ENCODE measurements at places on chromosomes 1 and 21.
A peak's percentile ranks its signal among the peaks of the same experiment; 100 is the strongest.

GRCh38 chr1:226590614-226591013, 42.0 kb downstream of the STUM start:
- no peak for DNase-seq

DNA sequence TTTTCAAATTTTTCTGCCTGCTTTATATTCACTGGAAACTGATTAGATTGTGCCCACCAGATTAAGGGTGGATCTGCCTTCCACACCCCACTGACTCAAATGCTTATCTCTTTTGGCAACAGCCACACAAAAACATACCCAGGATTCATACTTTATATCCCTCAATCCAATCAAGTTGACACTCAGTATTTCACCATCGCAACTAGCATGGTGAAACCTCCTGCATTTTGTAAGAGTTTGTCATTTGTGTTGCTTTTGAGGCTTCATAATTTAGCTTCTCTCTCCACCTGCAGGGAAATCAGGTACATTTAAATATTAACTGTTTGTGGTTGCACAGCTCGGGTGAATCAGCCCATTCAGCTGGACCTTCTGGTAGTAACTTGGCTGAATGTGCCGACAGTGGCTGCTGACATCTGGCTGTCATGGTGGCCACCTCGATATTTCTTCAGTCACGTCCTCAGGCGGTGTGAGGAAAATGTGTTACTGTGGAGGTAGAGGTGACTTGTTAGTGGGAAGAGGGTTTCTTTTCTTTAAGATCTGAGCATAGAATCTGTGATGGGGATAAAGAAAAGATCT, 224.0 kb downstream of the PTBP2 start:
- DNase-seq: no peak

DNA sequence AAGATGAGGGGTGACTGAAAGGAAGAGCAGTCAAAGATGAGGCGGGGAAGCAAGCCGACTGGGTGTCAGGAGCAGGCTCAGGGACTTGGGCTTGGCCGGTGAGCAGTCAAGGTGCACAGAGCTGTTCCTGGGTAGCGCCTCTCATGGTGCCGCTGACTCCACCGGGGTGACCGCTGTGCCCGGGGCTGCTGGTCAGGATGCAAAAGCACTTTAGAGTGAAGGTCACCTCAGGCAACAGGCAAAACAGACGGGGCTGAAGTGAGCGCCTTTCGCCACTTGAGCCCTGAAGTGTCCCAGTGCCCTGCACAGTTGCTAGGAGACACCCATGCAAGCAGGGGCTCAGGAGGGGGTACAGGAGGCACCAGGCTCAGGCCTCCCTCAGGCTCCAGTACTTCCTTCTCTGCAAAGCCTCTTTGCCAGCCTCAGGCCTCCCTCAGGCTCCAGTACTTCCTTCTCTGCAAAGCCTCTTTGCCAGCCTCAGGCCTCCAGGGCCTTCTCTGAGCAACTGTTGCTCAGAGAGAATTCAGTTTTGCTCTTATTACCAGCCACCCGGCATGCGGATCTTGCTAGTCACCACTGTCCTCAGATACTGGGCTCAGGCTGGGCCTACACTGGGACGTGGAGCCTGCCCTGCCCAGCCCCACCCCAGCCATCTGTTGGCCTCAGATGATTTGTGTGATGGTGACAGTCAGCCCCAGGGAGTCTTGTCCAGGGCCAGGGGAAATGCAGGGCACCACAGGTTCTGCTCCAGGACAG, 99.7 kb upstream of the IRF2BP2 start:
- no peak for DNase-seq

DNA sequence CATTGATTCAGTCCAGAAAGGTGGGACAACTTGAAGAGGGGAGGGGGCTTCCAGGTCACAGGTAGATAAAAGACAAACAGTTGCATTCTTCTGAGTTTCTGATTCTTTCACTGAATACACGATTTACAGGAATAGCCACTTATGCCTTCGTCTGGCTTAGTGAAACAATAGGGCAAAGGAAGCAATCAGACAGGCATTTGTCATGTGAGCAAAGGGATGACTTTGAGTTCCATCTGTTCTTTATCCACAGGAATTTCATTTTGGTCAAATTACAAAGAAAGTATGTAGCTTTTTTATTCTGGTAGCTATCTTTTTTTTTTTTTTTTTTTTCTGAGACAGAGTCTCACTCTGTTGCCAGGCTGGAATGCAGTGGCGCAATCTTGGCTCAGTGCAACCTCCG, 202.5 kb downstream of the TTLL7 start:
- peak; percentile 56 for DNase-seq

- peak; percentile 13 for DNase-seq
Observed at GRCh38 chr1:108590441-108590840, 30.5 kb downstream of the EEIG2 start.

DNA sequence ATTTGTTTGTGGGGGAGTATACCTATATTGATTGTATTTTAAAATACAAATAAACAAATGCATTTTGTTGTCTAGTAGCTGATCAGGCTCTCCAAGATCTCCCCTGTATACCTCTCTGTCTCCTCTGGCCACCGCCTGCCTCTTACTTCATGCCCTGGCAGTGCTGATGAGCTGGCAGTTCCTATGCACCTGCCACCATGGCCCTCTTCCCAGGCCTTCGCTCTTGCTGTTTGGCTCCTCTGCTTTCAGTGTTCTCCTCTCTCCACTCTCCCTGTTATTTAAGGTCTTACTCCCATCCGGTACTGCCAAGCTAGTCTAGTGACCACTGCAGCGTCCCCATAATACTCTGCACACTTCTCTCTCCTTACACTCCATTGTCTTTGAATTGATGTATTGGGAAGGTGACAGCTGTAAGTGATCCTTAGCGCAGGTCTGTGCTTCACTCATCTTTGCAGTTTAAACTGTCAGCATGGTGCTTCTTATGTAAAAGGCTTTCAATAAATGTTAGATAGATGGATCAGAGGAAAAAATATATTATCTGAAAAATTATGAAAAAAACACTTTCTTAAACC, 88.1 kb upstream of the ATP1A1 start:
- DNase-seq: no peak

DNA sequence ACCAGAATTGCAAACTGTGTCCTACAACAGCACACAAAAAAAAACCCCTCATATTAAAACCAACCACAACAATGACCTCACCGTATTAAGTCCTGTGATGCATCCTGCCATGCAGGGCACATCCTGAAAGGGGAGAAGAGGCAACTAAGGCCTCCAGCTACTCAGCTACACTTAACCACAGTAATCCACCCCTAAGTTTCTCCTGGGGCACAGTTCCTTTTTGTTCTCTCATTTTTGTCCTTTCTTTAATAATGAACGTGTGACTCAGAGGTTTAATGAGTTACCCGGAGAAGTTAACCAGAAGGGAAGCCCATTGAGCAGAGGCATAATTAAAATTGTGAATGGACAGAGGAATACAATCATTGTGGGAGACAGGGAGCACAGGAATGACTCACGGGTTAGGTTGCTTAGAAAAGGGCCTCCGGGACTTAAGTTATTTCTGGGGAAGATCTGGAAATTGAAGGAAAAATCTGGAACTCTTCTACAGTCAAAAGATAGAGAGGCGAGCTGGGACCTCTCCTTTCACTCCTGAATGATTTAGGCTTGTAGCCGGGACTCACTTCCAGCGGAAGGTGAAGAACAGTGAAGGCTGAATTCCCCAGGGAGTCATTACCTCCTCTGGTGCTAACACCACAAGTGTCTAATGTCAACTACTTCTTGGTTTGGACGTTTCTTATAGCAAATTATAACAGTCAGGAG, 36.9 kb upstream of the HIVEP3 start:
- peak; percentile 98 for DNase-seq

DNA sequence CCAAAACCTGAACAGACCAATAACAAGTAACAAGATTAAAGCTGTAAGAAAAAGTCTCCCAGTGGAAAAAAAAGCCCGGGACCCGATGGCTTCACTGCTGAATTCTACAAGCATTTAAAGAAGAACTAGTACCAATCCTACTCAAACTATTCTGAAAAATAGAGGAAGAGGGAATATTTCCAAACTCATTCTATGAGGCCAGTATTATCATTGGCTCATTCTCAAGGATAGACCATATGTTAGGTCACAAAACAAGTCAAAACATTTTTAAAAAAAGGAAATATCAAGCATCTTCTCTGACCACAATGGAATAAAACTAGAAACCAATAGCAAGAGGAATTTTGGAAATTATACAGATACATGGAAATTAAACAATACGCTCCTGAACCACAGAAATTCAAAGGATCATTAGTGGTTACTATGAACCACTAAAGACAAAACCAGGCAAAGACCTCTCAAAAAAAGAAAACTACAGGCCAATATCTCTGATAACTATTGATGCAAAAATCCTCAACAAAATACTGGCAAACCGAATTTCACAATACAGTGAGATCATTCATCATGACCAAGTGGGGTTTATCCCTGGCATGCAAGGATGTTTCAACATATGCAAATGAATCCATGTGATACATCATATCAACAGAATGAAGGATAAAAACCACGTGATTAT, 13.9 kb upstream of the IL20 start:
- DNase-seq: peak; percentile 77

GRCh38 chr1:99305626-99306025, 41.3 kb downstream of the PLPPR4 start:
- DNase-seq: peak; percentile 76

GRCh38 chr1:156401041-156401574, 32.1 kb downstream of the RHBG start:
- no peak for DNase-seq

GRCh38 chr1:183096894-183097293, 73.7 kb downstream of the LAMC1 start:
- peak; percentile 23 for DNase-seq

- DNase-seq: no peak
Observed at GRCh38 chr1:108826081-108826635, 30.7 kb downstream of the AKNAD1 start.

DNA sequence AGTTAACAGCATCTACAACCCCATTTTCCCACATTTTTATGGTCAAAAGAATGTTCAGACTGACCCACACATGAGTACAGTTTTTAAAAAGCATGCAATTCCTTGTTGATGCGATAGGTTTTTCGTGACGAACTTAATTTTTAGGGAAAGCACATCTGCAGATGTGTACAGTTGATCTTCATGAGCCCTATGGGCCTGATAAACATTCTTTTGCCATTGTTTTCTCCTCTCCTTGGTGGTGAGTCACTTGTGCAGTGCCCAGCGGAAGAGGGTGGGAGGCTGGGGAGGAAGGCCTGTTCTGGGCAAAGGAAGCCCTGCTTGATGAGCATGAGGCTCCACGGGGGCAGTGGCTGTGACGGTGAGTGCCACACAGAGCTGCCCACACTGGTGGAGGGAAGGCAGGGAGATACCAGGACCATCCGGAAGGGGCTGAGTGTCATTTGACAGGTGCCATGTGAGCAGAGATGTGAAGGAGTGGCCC, 5.3 kb downstream of the ARF1 start:
- DNase-seq: peak; percentile 89

GRCh38 chr21:34744801-34745200, 76.0 kb downstream of the CLIC6 start:
- DNase-seq: no peak

DNA sequence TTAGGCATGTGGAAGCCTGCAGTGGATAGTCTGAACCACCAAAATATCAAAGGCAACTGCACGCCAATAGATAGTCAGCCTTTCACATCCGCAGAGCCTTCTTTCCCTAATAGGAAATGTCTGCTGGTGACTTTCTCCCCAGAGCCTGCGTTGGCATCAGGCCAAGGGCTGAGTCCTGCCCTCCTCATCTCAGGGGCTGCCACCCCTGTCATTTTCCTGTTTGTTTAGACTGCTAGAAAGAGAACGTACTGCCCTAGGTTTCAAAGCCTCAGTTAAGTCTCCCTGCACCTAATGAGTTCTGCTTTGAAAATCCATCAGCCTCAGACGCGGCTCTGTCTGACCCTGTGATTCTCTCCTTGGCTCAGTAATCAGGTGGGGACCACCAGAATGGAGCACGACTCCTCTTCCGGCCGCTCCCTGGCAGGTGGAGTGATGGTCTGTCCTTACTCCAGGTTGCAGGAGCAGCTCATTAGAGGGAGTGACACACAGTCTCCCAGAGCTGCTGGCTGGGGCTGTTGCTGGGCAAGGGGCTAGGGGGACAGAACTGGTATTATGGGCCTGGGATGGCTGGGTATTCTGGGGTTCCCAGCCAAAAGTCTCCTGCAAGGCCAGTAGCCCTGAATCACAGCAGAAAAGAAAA, 27.3 kb downstream of the STUM start:
- DNase-seq: no peak

DNA sequence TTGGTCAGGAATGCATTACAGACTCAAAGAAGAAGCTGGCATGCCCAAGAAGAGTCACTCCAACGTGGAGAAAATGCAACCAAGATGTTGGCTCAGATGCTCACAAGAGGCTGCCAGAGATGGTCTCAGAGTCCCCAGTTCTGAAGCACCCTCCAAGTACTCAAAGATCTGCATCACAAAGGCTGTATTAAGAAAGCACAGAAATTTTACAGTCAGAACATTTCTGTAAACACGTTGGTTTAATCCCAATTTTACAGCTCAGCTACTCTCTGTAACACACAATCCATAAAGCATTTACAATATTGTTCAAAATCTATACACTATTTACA, 69.4 kb downstream of the CDC7 start:
- no peak for DNase-seq

DNA sequence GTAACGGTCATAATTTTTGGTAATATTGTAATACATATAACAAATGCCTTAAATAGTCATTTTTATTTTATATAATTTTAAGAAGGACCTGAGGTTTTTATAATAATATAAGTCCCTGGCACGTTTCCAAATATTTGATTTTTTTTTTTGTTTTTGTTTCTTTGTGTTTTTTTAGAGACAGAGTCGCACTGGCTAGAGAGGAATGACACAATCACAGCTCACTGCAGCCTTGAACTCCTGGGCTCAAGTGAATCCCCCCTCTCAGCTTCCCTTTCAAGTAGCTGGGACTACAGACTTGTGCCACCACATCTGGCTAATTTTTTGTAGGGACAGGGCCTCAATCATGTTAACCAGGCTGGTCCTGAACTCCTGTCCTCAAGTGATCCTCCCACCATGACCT, 29.7 kb downstream of the ARHGAP29 start:
- no peak for DNase-seq

- peak; percentile 95 for DNase-seq
Observed at GRCh38 chr1:24727501-24728216, 17.6 kb upstream of the CLIC4 start.

GRCh38 chr1:37672136-37672870, 20.0 kb upstream of the CDCA8 start:
- no peak for DNase-seq

DNA sequence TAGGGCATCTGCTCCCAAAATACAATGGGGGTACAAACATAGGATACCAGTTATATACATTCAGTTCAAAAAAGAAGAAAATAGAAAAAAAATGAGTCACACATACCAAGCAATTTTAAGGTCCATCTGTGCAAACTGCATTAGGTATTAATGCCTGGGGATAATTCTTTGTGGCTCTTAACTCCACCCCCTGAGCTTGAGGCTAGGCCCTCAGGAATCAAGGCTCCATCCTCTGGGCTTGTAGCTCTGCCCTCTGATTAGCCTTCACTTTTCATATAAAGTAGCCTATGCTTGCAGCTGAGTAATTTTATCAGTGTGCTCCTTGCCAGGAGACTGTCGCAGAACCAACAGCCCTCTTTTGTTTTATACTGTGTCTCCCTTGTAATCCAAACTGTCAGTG, 69.9 kb upstream of the BACE2 start:
- DNase-seq: peak; percentile 50

GRCh38 chr1:29487291-29487690, 251.0 kb downstream of the PTPRU start:
- DNase-seq: no peak

- no peak for DNase-seq
Observed at GRCh38 chr1:6445062-6445763, 20.6 kb downstream of the ESPN start.

Measured in EH (cell line).